ENCODE measurements at places on chromosomes 5 and 9. TPM values are rescaled to one million over a fixed set of nuclear protein-coding genes. Genes with fewer than 3 reads are reported as not detected.

The SNCAIP gene
- 0.57 TPM for total RNA-seq

DNA sequence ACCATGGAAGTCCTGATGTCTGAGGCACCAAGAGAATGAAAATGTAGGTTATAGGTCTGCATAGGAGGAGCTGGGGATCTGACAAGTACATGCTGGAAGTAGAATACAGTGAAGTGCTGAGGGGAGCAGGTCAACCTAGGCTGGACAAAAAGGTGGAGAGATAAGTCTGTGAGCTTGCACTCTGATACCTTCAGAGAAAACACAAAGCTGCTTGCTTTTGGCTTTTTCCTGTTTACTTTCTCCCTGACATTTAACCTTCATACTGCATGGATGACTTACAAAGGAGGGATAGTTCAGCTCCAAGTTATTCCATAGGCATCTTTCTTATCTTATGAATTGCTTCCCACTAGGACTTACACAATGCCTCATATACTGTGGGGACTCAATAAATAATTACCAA lies 256.7 kb upstream of the NREP start:
- DNase-seq = no peak

DNA sequence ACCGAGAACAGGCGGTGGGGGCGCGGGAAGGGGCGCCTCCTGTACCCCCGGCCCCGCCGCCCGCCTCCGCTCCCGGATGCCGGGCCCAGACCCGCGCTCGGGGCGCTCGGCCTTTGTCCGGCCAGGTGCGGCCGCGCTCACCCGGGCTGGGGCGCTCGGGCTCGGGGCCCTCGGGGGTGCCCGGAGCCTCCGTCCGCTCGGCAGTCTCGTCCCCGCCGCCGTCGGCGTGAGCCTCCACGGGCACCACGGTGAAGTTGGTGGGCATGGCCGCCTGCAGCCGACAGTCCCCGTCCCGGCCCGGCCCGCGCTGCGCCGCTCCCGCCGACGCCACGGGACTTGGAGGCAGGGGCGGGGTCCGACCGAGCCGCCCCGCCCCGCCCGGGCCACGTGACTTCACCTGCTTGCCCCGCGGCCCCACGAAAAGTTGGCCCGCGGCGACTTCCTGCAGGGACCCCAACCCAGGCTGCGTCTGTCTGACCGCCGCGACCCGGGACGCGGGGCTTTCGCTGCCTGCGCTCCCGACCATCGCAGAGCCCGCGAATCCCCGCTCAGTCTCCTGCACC lies at the start of gene SLC12A7:
Gene SLC12A7 (minus strand): TSS at position 337 of the 563 bp plus-strand sequence. CDS start 72 bp downstream, at position 265.
- no peak for DNase-seq

The MLLT3 gene
- total RNA-seq = 19.8 TPM

- no peak for DNase-seq
These were observed 588.0 kb upstream of the KLF4 start for GRCh38 chr9:108077556-108077955.

The C9 gene
- not detected for total RNA-seq

GRCh38 chr5:80055491-80056170 lies 20.5 kb downstream of the THBS4 start:
- DNase-seq = no peak

The SEMA6A gene
- 0.41 TPM for total RNA-seq

DNA sequence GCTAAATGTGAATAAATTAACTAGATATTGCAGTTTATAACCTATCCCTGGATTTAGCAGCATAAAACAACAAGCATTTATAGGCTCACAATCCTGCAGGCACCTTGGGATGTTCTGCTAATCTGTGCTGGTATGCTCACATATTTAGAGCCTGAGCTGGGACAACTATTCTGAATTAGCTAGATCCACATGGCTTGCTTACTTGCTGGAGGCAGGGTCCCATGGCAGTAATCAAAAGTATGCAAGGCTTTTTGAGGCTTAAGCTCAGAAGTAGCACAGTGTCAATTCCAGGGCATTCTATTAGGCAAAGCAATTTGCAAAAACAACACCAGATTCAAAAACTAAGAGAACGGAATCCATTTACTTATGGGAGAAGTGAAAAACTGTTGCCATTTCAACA lies 745.0 kb upstream of the ACO1 start:
- DNase-seq = no peak

GRCh38 chr5:157842185-157842584 lies 16.8 kb downstream of the CLINT1 start:
- no peak for DNase-seq
